H4 (cell line): ENCODE measurements at places on chromosomes 4 and X.

- no peak for DNase-seq
These were observed 36.9 kb downstream of the HMX1 start for GRCh38 chr4:8834681-8835220.

GRCh38 chrX:123121241-123121640, 62.8 kb upstream of the GRIA3 start:
- no peak for DNase-seq

GRCh38 chr4:16764622-16765021, 133.8 kb downstream of the LDB2 start:
- DNase-seq, result peak; percentile 36

DNA sequence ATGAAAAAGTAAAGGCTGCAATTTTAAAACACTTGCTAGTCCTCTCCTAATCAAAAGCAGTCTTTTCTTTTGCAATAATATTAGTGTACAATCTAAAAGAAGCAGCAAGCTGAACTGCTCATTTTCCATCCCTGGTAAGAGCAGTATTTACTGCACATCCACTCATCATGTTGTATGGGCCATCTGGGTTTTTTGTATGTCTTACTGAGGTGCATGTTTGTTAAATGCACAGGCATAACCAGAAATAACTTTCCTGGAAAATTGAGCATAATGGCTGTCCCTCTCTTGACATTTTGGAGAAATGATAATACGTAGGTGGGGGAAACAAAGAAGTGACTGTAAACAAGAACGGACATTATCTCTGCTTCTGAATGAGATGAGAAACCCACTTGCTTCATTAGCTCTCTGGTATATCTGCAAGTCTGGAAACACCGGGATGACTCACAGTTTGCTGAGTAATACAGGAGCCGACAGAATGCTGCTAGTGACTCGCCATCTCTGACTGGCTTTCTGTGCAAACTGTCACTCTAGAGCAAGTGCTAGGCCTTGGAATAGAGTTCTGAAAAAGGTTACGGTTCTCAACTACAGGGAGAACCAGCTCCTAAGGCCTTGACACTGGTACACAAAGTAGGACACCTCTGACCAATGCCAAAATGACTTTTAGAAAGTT, 85.7 kb upstream of the MTM1 start:
- peak; percentile 19 for DNase-seq

- no peak for DNase-seq
These were observed 57.5 kb downstream of the PARM1 start for GRCh38 chr4:74990276-74990875.

GRCh38 chr4:147901916-147902315, 170.0 kb downstream of the ARHGAP10 start:
- no peak for DNase-seq

GRCh38 chr4:180483036-180483435, 1760.2 kb upstream of the TENM3 start:
- DNase-seq, result no peak

- DNase-seq, result no peak
These were observed 91.2 kb downstream of the ARHGAP10 start for GRCh38 chr4:147823130-147823529.

DNA sequence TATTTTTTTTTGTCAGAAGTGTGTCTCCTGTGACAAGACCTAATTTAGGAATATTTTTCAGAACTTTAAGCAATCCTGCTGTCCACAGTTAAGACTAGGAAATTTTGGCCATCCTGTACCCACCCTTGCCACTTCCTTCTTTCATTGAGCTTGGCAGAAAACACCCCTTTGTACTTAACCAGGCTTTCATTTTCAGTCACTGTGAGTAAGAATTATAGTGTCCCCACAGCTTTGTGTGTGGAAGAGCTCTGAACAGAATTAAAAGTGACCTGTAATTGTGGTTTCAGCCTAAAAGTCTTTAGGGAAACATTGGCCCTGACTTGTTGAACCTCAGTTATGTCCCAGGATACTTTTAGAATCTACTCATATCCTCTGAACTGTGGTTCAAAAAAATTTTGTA, 153.7 kb upstream of the BMP3 start:
- no peak for DNase-seq

GRCh38 chr4:173088144-173088543, 80.5 kb upstream of the GALNT7 start:
- DNase-seq, result no peak

- no peak for DNase-seq
These were observed 195.4 kb downstream of the SHOX start for GRCh38 chrX:825991-826390.

GRCh38 chr4:104983615-104984179, 163.0 kb upstream of the TET2 start:
- no peak for DNase-seq
